ENCODE measurements at places on chromosomes 5 and 9. TPM values are rescaled to one million over a fixed set of nuclear protein-coding genes. Genes with fewer than 3 reads are reported as not detected.

ABCA2 gene
- 5.5 TPM for total RNA-seq

FST gene
- 85.0 TPM for total RNA-seq

ASPN gene
- total RNA-seq = not detected

IFNA21 gene
- not detected for total RNA-seq

OR1J2 gene
- not detected for total RNA-seq

SPATA31C1 gene
- not detected for total RNA-seq

SHC3 gene
- 0.26 TPM for total RNA-seq

SLC45A2 gene
- not detected for total RNA-seq

FGF1 gene
- 0.38 TPM for total RNA-seq

GRCh38 chr9:85016384-85017006 is 347.0 kb downstream of the NTRK2 start:
- no peak for DNase-seq

DNA sequence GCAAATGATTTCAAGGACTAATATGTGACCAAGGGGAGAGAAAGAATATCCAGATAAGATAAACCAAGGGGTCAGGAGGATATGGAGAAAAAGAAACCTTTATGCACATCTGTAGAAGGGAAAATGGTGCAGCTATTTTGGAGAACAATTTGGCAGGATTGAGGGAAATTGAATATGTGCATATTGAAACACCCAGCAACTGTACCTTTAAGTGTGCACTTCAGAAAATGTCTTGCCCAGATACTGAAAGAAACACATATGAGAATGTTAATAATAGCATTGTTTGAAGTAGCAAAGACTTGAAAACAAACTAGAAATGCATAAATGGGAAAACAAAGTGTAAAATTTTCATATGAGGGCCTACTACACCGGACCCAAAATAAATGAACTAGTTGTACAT is 599.6 kb downstream of the PSAT1 start:
- no peak for DNase-seq

GRCh38 chr5:142006363-142007236 is 6.2 kb downstream of the GNPDA1 start:
- no peak for DNase-seq

DNA sequence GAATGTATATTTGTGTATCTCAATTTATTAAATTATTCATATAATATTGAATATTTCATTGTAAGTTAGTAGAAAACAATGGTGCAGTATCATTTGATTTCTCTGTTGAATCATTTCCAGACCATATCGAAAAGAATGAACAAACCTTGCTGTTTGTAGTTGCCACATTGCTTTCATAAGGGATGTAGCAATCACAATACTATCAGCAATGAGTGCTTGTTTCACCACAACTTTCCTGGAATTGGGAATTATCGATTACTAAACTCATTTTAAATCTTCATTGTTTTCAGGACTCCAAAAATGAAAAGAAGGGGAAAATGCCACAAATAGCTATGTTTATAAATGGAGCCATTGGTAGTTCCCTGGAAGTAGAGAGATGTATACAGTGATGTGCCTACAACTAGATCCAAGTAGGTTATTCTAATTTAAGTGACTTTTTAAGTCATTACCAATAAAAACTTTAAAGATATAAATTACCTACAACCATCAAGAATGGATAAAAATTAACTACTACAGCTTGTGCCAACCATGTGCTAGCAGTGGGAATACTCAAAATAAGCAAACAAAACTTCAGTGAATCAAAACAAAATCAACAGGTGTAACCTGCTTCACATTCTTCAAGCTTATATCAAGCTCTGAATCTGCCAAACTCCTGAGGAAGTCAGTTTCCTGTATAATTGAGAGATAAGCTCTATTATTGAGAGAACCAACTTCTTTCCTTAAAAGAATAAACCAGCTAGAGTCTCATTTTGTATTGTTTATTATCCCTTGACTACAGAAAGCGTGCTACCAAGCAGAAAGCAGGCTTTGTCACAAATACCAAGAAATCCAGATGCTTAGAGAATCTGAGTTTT is 358.6 kb downstream of the ADGRV1 start:
- no peak for DNase-seq

DNA sequence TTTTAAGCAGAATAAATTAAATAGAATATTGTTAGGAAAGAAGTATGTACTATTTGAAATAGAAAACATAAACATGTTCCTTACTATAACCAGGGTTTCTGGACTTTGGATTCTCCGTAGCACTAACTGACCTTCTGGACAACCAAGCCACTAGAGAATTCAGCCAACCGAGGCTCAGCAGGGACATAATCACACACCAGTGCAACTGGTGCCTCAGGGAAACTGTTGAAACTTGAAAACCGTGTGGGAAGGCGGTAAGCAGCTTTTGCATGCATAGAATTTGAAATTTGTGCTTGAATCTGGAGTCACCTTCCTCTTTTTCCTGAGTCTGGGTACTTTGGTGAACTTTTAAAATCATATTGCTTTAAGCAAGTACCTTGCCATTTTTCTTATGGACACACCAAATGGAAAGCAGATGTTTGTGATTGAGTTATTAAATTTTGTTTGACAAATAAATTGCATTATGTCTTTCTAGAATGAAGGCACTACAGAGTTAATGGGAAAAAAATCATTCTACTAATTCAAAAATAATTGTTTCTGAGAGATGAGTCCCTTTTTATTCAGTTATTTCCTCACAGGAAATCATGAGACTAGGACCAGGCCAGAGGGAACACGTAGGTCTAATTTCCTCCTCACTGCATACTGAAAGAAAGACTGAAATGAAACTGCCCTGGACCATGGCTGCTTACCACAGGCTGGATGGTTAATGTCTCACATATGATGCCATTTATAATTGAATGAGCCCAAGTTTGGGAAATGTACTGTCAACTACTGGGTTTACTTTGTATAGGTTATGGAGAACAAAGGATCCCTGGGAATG is 20.6 kb upstream of the SCAMP1 start:
- DNase-seq = no peak

DNA sequence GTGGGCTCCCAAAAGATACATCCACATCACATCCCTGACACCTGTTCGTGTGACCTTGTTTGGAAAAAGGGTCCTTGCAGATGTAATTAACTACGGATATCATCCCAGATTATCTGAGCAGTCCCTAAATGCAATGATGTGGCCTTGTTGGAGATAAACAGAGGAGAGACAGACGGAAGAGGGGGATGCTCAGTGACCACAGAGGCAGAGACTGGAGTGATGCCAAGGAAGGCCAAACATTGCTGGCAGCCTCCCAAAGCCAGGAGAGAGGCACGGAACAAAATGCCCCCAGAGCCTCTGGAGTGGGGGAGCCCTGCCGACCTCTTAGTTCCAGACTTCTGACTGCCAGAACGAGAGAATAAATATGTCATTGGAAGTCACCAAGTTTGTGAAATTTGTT is 15.0 kb upstream of the VAV2 start:
- no peak for DNase-seq

GRCh38 chr9:111030492-111030891 is 7.8 kb downstream of the LPAR1 start:
- no peak for DNase-seq

DNA sequence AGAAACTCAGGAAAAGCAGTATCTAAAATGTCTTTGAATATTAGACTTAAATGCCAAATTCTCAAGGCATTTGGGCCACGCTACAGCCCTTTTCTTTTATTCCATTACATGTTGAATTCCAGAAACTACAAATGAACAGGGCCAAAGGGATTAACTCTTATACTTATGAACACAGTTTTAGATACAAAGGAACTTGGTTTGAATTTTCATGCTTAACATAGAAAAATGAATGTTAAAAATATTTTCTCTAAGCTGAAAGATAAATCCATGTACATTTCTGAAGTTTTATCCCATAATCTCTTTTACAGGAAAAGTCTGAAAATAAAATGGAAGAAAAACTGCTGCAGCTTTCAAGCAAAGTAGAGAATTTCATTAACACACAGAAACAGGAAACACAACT is 56.8 kb downstream of the FAM81B start:
- no peak for DNase-seq

- DNase-seq = peak; percentile 79
These were observed 12.5 kb upstream of the CXCL14 start for GRCh38 chr5:135591277-135591676.

DNA sequence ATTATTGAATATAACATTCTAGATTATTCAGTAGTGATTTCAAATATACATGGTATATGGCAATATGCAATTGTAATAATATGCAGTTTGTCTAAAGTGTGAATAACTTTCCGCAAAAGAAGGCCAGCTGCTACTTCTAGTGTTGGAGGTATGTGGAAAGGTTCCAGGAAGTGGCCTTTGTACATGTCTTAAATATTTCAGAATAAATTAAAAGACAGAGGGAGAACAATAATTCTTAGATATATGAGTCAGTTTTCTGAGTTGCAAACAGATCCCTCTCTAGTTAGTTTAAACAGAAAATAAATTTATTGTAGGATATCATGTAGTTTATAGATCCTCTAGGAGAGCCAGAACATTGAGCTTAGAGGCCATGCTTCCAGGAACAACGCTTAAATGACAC is 210.8 kb upstream of the ELL2 start:
- no peak for DNase-seq

- DNase-seq = no peak
These were observed 117.2 kb downstream of the CDC42SE2 start for GRCh38 chr5:131381021-131381420.

DNA sequence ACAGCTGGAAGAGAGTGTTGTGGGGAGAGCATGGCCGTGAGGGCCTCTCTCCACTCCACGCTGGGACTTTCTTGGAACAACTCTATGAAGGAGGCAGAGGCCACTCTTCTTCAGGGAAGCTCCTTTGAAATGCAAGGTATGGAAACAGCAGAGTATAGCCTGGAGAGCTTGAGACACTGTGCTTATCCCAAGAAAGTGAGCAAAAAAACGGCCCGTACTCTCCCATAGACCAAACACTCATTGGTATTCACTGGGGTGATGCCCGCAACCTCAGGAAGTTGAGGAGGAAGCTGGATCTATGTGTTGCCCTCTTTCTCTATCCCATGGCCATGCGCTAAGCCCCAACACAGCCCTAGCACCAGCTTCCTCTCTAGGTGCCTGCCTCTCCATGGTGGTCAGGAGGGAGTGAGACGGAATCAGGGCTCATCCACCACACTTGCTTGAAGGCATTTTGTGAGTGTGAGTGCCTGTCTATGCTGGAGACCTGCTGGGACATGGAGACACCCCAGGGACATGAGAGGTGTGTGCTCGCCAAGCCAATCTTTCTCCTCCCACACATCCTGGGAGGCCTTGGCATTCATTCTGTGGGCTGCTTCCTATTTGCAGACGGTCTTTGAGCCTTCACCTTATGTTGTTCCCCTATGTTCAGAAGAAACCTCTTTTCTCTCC is 616.6 kb downstream of the IRX1 start:
- no peak for DNase-seq

DNA sequence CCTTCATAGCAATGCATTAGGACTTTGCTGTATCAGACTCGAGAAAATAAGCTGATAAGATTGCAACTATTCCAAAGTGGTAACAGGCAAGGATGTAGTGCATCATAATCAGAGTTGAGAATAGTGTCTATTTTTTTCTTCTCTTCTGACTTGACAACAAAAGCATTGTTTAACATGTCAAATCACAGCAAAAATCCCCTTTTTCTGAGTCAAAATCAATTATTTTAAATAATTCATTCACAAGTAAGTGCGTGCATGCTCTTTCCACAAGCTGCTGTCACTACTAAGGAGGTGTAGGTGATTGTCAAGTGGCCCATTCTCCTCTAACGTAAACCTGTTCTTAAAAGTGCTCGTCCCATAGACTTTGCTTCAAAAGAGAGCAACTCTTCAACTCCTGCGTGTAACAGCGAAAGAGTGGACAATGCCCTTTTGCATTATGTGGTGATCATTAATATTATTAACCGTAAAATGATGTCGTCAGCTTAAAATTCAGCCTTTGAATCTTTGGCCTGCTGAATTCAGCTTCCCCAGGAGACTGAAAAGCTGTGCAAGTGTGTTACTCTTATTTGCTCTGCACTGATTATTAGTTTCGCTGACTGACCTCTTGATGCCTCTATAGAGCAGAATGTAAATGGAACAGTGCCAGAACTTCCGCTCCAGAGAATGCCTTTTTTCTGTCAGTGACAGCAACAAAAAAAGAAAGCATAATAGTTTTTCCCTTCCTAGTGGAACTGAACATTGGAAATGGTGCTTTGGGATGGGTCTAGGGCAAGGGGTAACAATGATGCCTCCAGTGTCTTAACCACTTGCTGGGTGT is 680.8 kb upstream of the SEMA6A start:
- DNase-seq = no peak

DNA sequence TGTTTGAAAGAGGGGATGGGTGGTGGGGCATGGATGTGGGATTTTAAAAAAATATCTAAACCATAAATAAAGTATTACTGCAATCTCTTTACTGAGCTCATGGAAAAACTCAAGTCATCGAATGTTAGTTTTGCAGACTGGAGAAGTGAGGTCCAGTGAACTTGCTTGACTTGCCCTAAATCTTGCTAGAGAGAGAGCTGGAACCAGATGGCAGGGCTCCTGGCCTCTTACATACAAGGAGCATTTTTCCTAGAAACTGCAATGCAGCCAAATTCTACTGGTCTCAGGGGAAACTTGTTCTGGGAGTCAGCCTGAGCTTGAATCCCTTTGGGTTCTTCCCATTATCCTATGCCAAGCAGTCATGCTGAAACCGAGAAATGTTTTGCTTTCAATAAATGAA is 2.9 kb upstream of the TGFBI start:
- no peak for DNase-seq

- no peak for DNase-seq
These were observed 56.8 kb upstream of the PHYKPL start for GRCh38 chr5:178289438-178289837.

DNA sequence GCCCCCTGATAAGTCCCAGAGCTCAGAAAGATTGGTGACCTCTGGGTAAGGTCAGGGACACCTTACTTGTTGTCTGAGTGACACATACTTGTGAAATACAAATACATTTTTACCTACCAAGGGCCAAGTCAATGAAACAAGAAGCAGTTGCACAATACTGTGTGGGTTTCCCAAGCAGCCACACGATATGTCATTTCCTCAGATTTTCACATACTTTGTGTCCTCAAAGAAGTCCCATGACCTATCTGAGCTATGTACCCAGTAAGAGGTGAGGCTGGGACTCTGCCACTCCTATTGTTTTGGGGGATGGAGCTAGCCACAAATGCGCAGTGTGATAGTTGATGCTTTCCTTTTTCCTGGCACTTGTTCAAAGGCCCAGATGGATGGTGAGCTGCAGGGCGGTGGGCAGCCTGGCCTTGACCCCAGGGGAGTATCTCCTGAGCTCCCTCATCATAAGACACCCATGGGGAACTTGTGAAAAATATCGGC is 4.8 kb upstream of the SLC25A51 start:
- peak; percentile 82 for DNase-seq

DNA sequence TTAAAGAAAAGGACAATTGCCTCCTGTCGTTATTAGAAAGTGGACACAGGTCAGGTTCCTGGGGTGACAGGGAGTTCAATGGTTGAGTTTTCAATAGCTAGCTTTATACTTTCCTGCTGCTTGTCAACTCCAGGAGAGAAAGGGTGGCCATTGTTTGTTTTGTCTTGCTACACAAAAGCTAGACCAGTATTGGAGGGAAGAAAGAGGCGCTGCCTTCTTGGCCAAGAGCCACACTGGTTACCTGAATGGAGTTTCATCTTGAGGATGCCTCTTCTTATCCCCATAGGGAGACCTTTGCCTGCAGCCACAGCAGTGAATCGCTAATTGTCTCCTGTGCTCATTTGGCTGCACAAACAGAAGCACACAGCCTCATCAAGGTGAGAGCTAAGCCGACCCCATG is 279.4 kb upstream of the GRIA1 start:
- DNase-seq = no peak

- DNase-seq = peak; percentile 40
These were observed 27.8 kb upstream of the GRPEL2 start for GRCh38 chr5:149317281-149318048.

GRCh38 chr5:58235299-58235698 is 224.6 kb downstream of the PLK2 start:
- peak; percentile 81 for DNase-seq

Data from bronchial epithelial cell (primary cell).